ENCODE measurements at places on chromosomes 7 and 10.

GRCh38 chr10:17453373-17454091 lies 863 bp downstream of the ST8SIA6 start:
- DNase-seq, result peak; percentile 19

GRCh38 chr7:28181416-28181815 lies 821 bp upstream of the JAZF1 start:
- DNase-seq, result no peak

- no peak for DNase-seq
Observed at GRCh38 chr10:69659241-69660038, 29.4 kb downstream of the FAM241B start.

DNA sequence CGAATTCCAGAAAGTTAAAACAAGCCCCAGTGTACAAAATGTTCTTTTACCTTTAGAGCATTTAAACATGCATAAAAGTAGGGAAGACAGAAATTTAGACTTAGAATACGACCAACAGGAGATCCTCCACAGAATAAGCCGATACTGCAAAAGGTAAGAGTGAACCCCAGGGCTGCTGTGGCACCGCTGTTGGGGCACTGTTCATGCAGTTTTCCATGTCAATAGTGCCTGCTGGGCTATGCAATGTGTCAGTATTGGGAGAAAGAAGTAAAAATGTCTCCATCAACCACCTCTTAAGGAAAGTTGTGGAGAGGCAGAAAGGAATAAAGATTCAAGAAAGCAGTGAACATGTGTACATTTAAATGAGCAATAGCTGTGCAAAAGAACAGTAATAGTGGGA lies 326.5 kb upstream of the SEMA3C start:
- DNase-seq, result no peak

DNA sequence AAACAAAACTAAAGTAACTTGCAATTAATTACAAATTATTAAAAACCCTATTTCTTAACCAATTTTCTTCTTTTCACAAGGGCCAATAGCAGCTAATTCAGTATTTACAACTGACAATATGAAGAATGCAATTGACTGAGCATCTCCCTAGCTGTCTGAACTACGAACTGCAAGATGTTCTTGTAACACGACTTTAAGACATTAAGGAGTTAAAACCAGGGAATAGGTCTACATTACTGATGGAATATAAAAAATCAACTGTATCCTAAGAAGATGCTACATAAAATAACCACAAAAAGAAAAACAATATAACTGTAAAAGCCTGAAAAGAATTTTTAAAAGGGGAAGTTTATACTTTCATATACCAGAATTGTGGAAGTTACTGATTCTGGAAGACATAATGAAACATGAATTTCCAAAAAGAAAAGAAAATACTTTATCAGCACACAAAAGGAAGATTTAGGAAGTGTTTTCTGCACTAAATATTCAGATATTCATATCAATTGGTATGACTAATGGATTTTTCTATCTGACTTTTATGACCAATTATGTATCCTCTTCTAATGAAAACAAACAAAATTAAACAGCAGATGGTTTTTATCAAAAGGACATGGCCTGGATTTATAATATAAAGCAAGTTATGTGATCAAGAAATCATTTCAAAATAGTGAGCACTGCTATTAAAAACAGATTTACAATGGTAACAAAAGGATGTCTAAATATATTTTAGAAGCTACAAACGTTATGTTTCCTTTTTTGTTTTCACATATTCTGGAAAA lies 1.6 kb downstream of the GPR22 start:
- no peak for DNase-seq

DNA sequence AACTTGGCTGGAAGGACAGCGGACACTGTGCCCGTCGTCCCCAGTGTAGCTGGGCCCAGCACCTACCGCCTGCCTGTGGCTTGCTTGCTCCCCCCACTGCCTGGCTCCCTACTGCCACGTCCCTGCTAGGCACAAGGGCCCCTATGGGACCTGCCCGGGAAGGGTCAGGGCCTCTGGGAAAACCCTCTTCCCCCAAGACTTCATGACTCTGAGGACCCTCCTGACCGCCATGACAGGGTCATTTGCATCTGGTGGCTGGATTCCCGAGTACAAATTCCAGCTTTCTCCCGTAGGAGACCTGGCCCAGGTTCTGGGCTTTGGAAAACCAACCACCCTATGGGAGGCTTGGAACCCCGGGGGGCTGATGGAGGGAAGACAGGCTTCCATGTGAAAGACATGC lies 1.4 kb upstream of the MMD2 start:
- no peak for DNase-seq

DNA sequence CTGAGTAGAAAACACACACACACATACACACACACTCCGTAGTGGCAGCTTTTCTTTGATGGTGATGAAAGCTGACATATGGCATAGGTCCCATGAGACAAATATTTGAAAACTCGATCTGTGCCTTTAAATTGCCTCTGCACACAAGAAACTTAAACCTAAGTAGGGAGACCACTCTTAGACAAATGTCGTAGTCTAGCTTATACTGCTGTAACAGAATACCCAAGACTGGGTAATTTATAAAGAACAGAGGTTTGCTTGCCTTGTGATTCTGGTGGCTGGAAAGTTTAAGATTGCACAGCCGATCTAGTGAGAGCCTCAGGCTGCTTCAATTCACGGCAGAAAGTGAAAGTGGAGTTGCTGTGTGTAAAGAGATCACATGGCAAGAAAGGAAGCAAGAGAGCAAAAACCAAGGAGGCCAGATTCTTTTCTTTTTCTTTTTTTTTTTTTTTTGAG lies 489.4 kb upstream of the SORCS1 start:
- DNase-seq, result no peak

GRCh38 chr7:44321796-44322195 lies 3.6 kb downstream of the CAMK2B start:
- no peak for DNase-seq

- no peak for DNase-seq
Observed at GRCh38 chr10:50533296-50533695, 90.5 kb downstream of the SGMS1 start.

DNA sequence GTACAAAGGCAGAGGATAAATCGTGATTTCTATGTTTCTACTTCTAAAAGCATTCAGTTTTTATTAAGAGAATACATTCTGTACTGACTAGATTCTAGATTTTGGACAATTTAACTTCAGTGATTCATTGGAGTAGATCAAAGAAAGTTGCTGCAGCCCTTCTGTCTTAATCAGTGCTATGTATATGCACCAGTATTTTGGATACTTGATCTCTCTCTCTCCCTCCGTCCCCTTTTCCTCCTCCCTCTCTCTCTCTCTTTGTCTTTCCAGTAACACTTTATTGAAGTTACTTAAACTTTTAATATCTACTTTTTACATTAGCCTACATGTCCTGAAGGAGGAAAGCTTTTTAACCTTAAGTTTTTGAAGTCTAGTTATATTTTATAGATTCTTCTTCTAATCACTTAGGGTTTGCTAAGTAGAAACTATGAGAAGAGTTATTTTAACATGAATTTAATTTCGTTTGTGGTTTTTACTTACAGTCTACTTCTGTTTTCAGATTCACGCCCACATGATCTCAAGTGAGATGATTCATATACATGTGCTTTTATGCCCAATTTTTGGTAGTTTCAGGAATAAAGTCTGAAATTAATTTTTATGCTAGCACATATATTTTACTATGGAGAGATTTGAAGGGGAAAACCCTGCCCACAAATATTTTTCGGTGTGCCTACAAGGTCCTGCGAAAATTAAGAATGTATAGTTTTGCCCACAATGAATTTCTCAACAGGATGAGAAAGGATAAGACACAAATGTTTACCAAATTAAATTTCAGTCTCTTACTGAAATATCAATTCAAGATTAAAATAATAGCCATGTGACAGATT lies 9.1 kb downstream of the MDFIC start:
- DNase-seq, result no peak

DNA sequence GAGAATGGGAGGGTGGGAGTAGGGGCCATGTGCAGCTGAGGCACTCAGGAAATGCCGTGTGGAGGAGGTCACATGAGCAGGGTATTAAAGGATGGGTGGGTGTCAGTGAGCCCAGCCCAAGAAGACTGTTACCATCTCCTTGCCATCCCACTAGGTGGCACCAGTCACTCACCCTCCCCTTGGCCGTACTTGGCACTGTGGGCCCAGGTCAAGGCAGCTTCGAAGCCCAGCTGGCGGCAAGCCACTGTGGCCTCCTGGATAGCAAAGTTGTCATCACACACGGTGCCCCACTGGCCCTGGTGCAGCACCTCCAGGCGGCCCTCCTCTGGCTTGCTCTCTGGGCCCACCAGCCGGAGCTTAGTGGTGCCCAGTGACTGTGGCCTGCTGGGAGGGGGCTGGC lies 5.4 kb downstream of the LOXL4 start:
- no peak for DNase-seq

- no peak for DNase-seq
Observed at GRCh38 chr7:26284995-26285632, 6.5 kb upstream of the SNX10 start.

DNA sequence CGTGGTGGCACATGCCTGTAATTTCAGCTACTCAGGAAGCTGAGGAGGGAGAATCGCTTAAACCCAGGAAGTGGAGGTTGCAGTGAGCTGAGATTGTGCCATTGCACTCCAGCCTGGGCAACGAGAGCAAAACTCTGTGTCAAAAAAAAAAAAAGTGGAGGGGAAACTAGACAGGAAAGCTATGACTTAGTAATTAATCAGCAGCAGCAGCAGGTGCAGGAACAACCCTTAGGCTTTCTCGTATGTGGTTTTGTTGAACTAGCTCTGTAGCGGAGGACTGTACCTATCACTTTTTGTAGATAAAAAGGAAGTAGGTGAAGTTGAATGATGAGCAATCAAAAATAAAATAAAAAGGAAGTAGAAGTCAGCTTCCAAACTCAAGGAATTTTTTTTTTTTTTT lies 76.9 kb upstream of the KMT2C start:
- no peak for DNase-seq

DNA sequence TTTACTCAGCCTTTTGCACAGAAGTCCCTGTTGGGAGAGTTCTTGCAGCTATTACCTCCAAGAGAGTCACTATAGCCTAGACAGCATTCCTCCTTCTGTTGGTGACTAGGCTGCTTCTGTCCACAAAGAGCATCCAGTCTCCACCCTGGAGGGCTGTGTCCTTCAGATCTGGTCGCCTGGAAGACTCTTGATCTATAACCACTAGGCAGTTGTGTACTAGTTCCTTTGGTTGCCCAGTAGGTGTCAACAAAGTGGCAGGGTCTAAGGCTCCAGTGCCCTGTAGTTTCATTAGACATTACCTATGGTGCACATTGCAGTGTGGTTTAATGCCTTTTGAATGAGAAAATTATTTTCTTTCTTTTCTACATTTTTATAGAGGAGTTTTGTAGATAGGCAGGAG lies 11.3 kb upstream of the AKR1C2 start:
- DNase-seq, result no peak

DNA sequence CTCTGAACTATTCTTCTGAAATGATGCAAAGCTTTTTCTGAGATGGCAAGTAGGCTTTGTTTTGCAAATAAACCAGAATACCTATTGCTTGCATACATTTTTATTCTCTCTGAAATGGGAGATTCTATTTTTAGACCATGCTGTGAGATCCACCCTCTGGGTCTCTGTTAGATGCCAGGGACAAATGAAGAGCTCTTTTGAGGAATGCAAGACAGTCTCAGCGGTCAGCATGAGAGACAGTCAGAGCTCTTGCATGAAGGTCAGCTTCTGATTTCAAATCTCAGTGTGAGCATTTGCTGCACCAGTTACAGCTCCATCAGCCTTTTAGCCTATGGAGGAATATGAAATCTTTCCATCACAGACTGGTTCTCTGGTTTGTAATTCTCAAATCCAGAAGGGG lies 429.9 kb upstream of the KLF6 start:
- no peak for DNase-seq

DNA sequence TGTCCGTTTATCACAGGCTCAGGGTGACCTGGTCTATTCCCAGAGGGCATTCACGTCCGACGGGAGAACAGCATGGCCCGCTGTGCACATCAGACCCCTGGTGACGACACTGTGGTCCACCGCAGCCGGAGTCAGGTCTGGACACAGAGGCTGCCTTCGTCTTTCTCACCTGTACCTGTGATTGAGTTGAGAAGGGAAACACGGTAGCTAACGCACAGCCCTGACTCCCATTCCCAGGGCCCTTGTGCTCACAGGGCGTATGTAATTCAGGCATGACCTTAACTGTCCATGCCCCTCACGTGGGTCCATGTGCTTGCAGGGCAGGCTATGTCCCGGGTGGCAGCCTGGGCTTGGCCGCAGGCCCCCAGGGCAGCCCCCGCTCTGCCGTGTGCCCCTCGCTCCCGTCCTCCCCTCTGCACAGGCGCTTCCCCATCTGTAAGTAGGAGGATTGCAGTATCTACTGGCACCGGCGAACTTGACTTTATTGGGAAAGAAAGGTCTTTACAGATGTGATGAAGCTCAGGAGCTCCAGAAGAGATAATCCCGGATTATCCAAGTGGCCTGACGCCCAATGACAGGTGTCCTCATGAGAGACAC lies 221.3 kb upstream of the TCERG1L start:
- DNase-seq, result no peak

DNA sequence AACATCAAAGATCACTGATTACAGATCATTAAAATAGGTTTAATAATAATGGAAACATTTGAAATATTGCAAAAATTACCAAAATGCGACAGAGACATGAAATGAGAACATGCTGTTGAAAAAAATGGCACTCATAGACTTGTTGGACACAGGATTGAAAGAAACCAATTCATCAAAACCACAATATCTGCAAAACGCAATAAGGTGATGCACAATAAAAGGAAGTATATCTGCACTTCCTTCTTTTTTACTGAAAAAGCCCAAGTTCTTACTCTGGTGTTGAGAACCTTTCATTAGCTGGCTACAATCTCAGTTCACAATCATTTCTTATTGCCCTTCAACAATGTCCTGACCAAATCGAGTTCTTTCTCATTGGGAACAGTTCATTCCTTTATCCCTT lies 28.7 kb downstream of the TMEM106B start:
- DNase-seq, result no peak

GRCh38 chr10:17387861-17388503 lies 66.4 kb downstream of the ST8SIA6 start:
- DNase-seq, result no peak

GRCh38 chr10:110220398-110220797 lies 13.0 kb downstream of the MXI1 start:
- DNase-seq, result no peak

DNA sequence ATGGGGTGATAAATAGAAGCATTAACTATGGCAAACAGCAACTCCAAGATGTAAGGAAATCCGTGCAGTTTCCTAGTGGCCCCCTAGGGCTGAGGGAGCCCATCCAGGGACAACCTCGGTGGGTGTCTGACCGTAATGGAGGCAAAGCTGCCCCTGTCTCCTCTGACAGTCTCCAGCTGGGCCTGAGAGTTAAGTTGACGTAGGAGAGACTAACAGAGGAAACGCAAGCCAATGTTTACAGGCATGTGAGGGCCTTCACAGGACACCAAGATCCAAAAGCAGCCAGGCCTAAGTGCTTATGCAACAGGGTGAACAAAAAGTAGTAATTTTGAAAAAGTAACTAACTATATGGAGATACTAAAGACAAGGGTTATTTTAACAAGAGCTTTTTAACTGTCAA lies 330.0 kb upstream of the C7orf33 start:
- no peak for DNase-seq

- DNase-seq, result no peak
Observed at GRCh38 chr10:16843252-16843870, 26.1 kb upstream of the RSU1 start.

- no peak for DNase-seq
Observed at GRCh38 chr10:65348637-65349036, 1577.2 kb upstream of the LRRTM3 start.

- no peak for DNase-seq
Observed at GRCh38 chr7:110994028-110994967, 96.6 kb upstream of the LRRN3 start.

Data from activated T-cell treated with anti-CD3 and anti-CD28 coated beads for 1 hour (primary cell).